AG10803 (cell line): ENCODE measurements at places on chromosomes 16 and 17.

- peak; percentile 27 for DNase-seq
Observed at GRCh38 chr16:20938426-20938825, 37.9 kb downstream of the LYRM1 start.

- DNase-seq: no peak
Observed at GRCh38 chr16:3548859-3549258, 28.3 kb downstream of the NLRC3 start.

DNA sequence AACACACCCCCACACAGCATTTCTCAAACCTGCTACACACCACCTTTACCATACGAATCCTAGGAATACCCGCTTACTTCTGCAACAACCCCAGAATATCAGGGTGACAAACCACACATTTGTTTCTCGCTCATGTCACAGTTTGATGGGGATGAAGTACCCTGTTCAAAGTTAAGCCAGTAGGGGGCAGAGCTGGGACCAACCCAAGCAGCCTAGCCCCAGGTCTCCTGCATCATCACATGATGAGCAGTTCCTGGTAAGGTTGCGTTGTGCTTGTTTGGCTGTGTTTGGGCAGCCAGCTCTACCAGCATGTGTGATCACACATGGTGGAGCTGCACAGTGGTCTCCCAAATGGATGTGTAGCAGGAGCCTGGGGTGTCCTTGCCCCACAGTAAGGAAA is 103.6 kb upstream of the C16orf82 start:
- DNase-seq: peak; percentile 16

DNA sequence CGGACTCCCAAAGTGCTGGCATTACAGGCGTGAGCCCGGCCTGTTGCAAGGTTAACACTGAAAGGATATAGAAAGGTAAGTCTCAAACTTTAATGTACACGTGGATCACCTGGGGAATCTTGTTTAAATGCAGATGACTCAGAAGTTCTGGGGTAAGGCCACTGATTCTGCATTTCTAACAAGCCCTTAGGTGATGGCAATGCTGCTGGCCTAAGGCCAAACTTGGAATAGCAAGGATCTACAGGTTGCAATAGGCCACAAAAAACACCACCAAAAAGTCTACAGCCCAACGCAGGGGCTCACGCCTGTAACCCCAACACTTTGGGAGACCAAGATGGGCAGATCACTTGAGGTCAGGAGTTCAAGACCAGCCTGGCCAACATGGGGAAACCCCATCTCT is 4.2 kb downstream of the CMTM4 start:
- DNase-seq: no peak

DNA sequence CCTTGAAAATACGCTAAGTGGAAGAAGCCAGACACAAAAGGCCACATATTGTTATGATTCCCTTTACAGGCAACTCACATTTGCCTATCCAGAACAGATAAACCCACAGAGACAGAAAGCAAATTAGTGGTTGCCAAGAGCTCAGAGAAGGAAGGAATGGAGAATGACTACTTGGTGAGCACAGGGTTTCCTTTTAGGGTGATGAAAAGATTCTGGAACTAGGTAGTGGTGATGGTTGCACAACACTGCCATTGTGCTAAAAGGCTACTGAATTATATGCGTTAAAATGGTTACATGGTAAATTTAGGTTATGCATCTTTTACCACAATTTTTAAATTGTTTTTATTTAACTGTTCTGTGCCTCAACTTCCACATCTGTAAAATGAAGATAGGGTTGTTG is 4.4 kb downstream of the COPRS start:
- DNase-seq: peak; percentile 32

DNA sequence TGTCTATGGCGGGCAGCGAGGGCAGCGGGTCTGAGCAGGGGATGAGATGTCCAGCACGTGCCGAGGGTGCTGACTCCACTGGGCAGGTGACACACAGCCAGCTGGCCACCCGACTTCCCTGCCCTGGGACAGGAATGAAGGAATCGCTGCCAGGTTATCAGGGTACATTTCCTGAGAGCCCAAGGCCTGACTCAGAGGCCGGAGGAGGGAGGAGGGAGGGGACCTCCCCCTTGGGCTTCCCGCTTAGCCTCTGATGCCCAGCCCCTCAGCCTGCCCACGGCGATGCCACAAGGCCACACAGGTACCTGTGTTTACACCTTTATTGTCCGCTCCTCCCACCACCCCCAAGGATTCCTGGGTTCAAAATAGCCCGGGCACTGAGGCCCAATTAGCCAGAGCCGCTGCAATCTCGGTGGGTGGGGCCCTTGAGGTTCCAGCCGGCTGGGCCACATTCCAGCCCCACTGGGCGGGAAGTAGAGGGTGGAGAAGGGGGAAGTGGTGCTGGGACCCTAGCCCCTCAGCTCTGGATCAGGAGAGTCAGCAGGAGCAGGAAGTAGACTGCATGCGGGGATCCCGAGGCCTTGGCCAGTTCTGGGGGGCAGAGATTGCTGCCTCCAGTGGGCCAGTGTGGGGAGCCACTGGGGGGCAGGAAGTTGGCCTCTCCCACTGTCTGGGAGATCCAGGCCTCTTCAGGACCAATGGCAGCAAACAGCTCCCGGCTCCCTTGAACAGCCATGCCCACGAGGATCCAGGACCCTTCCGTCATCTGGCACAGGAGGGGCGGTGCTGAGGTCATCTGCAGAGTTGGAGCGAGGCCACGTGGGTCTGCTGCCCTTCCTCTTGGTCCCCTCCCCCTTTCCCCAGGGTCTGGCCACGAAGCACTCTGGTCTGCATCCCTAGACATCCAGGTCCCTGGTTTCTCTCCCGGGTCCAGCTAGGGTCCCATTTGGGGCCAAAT is 3.4 kb upstream of the PRSS8 start:
- peak; percentile 63 for DNase-seq

DNA sequence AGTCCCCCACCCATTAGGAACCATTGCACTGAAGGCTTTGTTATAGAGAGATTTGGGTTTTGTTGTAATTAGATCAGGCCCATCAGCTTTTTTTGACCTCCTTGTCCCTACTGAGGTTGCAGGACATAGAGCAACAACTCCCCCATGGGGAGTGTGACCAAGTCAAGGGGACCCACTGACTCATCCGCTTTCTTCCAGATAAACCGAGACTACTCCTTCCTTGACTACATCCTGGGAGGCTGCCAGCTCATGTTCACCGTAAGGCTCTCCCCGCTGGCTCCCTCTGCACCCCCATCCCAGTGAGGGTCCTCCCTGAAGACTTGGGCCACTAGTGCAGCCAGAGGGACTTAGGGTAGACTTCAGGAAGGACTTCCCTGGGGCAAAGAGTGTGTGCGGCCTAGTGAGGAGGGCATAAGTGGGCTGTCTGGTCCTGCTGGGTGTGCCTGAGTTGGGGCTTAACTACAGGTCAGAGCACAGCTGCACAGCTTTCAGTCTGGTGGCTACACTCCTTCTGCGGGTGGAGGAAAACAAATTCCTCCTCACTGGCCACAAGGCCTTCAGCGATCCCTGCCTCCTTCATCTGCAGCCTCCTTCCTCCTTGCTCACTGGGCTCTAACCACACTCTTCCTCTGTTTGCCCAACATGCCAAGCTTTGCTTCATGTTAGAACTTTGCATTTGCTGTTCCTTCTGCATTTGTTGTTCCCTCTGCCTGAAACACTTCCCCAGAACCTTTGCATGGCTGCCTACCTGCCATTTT is 31.0 kb downstream of the CPNE2 start:
- DNase-seq: no peak

- no peak for DNase-seq
Observed at GRCh38 chr16:88872650-88873331, 6.3 kb upstream of the PABPN1L start.
